ENCODE measurements at places on chromosomes 4 and X. TPM values are rescaled to one million over a fixed set of nuclear protein-coding genes. Genes with fewer than 3 reads are reported as not detected.

GRCh38 chr4:67038228-67038566 is 507.1 kb downstream of the CENPC start:
- DNase-seq = no peak

Gene LRP2BP
- 1.5 TPM for total RNA-seq

DNA sequence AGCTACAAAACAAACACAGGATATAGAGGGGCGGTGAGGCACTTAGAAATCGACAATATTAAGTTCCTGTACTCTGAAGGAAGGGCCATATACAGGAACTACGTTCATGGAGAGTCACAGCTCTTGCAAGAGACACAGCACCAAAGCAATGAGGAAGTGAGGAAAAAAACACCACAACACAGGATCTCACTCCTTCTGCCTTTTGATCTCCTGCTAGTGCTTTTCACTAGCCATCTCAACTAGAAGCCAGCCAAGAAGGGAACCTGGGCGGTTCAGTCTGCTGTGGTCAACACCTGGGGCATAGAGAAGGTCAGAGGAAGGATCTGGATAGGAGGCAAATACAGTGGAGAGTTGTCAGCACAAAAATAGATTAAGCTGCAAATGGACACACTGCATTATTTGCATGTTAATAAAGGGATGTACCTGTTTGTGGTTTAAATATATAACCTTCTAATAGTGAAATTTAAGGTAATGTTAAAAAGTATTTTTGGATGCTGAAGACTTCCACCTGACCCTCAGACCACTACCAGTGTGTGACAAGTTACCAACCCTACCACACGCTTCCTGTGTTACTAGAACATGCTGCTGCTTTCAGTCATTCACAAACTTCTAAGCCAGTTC is 104.6 kb downstream of the DTHD1 start:
- no peak for DNase-seq

DNA sequence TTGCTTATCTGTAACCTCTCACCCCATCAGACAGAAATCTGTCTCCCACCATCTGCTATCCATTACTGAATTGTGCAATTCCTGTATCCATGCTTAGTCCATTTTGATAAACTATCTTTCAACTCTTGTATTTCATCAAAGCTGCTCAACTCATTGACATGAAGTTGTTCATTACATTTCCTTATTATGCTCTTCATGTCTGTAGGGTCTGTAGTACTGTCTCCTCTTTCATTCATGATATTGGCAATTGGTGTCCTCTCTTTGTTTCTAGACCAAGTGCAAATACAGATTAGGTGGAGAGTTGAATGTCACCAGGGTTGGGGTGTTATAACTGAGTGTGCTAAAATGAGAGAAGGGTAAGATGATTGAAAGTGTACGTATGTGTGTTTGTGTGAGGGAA is 69.2 kb upstream of the ADRA2C start:
- DNase-seq = no peak

DNA sequence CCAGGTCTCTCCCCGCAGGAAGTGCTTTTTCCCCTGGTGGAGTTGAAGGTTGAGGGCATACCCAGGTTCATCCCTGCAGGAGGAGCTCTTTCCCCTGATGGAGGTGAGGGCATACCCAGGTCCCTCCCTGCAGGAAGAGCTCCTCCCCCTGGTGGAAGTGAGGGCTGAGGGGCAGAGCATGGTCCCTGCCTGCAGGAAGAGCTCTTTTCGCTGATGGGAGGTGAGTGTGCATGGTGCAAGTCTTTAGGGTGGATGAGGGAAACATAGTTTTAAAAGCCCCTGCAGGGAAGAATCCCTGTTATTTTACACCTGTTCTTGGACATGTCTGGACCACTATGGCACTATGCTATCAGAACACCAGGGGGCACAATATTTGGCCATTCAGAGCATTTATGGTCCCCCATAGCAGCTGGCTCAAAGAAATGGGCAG is 43.7 kb upstream of the PUDP start:
- no peak for DNase-seq

Gene DBET
- total RNA-seq = not detected

GRCh38 chr4:185227713-185228278 is 18.4 kb downstream of the SNX25 start:
- DNase-seq = no peak

All from lower leg skin (tissue), 4 donors.